Caco-2 (cell line): ENCODE measurements at places on chromosomes 1 and 21. TPM values are rescaled to one million over a fixed set of nuclear protein-coding genes. Genes with fewer than 3 reads are reported as not detected.

CLCN6 gene
- 30.4 and 34.9 TPM in 2 replicates for total RNA-seq

ZNF691 gene
- 6.2 and 7.8 TPM in 2 replicates for total RNA-seq

ZNF644 gene
- 32.5 and 35.9 TPM in 2 replicates for total RNA-seq

PLA2G5 gene
- total RNA-seq = not detected in 2 replicates

LYPD8 gene
- total RNA-seq = not detected in 2 replicates

WARS2 gene
- total RNA-seq = 11.9 and 12.1 TPM in 2 replicates

TAS1R3 gene
- total RNA-seq = 0.09 and 0.29 TPM in 2 replicates

AGMAT gene
- 46.5 and 48.3 TPM in 2 replicates for total RNA-seq

GRCh38 chr1:156823210-156823790 lies 6.7 kb upstream of the SH2D2A start:
- H3K27me3 ChIP-seq = no peaks in the 10 kb centered on the region; the same call in 1 of the 2 replicates
- no peaks in the 10 kb centered on the region for H3K4me1 ChIP-seq
- H3K4me3 ChIP-seq = no peak overlapping the region
- H3K36me3 ChIP-seq = no peaks in the 10 kb centered on the region
- no peak for DNase-seq

DNA sequence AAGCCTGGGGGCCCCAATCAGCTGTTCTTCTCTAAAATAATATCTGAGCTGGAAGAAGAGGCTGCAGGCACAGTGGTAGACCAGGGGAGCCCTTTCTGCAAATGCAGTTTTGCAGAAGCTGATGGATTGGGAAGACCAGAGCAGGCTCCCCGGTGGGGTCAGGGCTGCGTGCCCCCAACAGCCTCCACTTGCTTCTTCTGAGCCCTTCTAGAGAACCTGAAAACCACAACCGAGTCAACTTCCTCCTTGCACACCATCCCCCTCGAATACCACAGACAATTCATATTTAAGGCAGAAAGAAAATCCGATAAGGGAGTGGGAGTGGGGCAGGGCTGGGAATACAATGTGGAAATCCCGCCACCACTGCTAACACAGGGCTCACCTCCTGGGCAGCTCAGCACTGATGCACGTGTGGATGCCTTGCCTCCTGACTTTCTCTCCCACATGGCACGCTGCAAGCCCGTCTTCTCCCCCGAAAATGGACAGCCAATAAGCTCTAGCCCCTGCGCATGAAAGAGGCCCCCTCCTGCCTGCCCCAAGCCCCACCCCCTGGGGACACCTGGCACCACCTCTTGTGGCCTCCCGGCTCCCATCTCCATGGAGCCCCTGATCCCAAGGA lies 25.4 kb upstream of the ALDH4A1 start:
- H3K4me1 ChIP-seq = peaks cover 5% of the 10 kb centered on the region
- no peaks in the 10 kb centered on the region for H3K36me3 ChIP-seq
- no peak overlapping the region for H3K4me3 ChIP-seq
- H3K27ac ChIP-seq = no peak overlapping the region

DNA sequence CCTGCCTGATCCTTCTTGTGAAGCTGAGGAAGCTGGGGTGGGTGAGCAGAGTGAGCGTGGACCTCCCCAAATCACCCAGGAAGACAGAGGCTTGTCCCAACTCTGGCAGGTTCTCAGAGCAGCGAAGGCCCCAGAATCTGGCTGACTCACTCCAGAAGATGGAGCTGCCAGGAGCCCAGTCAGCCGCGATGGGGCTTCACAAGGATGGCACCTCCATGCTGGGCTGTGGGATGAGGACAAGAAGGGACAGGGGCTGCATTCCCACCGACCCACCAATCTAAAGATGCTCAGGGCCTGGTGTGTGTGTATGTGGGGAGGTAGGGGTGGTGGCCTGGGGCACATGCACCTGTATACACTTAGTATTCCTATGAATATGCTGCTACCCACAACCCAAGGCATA lies 52.9 kb downstream of the ATP1A1 start:
- no peak overlapping the region for H3K4me3 ChIP-seq
- H3K4me1 ChIP-seq = no peaks in the 10 kb centered on the region
- no peak overlapping the region for H3K27ac ChIP-seq

- no peak overlapping the region for H3K4me3 ChIP-seq
- H3K27ac ChIP-seq = no peak overlapping the region
- DNase-seq = no peak
- no peaks in the 10 kb centered on the region for H3K4me1 ChIP-seq
- no peaks in the 10 kb centered on the region for H3K36me3 ChIP-seq
- no peaks in the 10 kb centered on the region; the same call in 1 of the 2 replicates for H3K27me3 ChIP-seq
Observed at GRCh38 chr1:181784039-181784683, 277.4 kb downstream of the ZNF648 start.

- H3K4me1 ChIP-seq = peaks cover 11% of the 10 kb centered on the region
- H3K27ac ChIP-seq = no peak overlapping the region
- H3K27me3 ChIP-seq = no peaks in the 10 kb centered on the region
- DNase-seq = no peak
- H3K4me3 ChIP-seq = no peak overlapping the region
- no peaks in the 10 kb centered on the region for H3K36me3 ChIP-seq
Observed at GRCh38 chr1:245332513-245332912, 177.7 kb downstream of the KIF26B start.

- no peak overlapping the region for H3K27ac ChIP-seq
- H3K27me3 ChIP-seq = no peaks in the 10 kb centered on the region
- peaks cover 38% of the 10 kb centered on the region for H3K4me1 ChIP-seq
Observed at GRCh38 chr1:209354111-209354839, 229.2 kb upstream of the CAMK1G start.

DNA sequence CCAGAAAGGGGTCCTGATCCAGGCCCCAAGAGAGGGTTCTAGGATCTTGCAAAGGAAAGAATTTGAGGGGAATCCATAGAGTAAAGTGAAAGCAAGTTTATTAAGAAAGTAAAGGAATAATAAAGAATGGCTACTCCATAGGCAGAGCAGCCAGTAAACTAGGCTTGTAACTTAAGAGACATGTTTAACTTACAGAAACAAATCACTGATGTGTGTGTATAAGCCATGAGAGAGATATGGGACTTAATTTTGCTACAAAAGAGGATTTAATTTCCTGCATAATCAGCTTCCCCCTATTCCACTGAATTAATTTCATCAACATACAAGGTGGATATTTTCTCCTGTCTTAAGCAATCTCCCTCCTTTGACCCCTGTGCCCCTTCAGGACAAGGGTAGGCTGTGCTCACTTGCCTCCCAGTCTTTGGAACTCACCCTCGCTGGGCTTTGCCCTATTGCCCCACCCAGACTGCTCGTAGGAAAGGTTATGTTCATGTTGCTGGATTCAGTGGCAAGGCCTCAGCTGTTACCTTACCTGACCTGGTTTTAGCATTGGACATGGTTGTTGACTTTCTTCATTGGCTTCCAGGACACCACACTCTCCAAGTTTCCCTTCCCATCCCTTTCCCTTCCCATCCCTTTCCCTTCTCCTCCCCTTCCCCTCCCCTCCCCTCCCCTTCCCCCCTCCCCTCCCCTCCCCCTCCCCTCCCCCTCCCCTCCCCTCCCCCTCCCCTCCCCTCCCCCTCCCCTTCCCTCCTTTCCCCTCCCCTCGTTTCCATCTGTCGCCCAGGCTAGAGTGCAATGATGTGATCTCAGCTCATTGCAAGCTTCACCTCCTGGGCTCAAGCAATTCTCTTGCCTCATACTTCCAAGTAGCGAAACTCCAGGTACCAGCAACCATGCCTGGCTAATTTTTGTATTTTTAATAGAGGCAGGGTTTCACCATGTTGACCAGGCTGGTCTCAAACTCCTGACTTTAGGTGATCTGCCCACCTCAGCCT lies 44.6 kb downstream of the TBCE start:
- H3K27me3 ChIP-seq = no peaks in the 10 kb centered on the region
- H3K27ac ChIP-seq = no peak overlapping the region
- DNase-seq = peak; percentile 53
- H3K36me3 ChIP-seq = no peaks in the 10 kb centered on the region
- peaks cover 19% of the 10 kb centered on the region for H3K4me1 ChIP-seq

- no peak for DNase-seq
- H3K27me3 ChIP-seq = no peaks in the 10 kb centered on the region
- H3K36me3 ChIP-seq = no peaks in the 10 kb centered on the region
- no peak overlapping the region for H3K4me3 ChIP-seq
- H3K4me1 ChIP-seq = no peaks in the 10 kb centered on the region
Observed at GRCh38 chr1:192660613-192661012, 24.7 kb downstream of the RGS13 start.

- H3K27me3 ChIP-seq = no peaks in the 10 kb centered on the region
- no peak for DNase-seq
- H3K27ac ChIP-seq = peak overlapping the region; percentile 64
- H3K4me1 ChIP-seq = peaks cover 40% of the 10 kb centered on the region
- peak overlapping the region; percentile 86 for H3K4me3 ChIP-seq
Observed at GRCh38 chr1:116374353-116375147, 1.5 kb downstream of the ATP1A1 start.
